ENCODE measurements at places on chromosomes 1 and 21.

DNA sequence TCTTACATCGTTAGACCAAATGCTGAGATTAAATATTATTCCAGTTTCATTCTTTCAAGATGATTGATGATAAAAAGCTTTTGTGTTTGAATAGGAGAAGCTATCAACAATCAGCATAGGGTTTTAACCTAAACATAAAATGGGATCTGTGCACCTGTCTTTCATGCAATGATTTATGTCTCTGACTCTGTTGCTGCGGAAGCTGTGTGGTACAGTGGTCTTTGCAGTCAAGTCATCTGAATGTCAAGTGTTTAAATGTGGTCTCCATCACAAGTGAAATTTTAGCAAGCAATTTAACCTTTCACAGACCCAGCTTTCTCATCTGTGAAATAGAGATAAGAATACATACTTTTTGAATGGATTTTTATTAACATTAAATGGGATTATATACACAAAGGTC, 107.2 kb downstream of the PLPPR5 start:
- DNase-seq = no peak

DNA sequence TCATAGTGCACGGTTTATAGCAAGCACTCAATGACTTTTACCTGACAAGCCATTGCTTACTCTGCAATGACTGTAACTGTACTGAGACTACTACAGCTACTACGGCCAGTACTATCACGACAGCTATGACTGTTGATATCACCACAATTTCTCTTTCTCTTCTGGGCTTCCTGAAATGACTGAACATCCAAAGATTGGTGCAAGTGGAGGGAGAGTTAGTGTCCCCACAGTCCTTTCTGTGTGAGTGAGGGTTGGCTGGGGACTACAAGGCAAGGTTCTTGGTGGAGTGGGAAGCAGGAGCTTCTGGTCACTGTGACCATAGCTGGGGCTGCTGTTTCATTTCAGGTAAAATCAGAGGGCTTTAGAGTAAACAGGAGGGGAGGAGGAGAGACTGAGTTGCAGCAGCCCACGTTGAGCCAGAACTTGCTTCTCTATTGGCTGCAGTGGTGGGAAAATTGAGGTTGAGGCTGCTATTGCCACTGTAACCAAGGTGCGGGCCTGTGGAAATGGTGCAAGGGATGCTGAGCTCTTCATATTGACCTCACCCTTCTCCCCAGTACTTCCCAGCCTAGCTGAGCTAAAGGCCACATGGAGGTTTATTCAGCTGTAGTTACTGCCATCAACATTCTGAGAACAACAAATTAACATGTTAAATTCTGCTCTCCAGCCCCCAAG, 14.1 kb upstream of the IL10 start:
- DNase-seq = no peak

DNA sequence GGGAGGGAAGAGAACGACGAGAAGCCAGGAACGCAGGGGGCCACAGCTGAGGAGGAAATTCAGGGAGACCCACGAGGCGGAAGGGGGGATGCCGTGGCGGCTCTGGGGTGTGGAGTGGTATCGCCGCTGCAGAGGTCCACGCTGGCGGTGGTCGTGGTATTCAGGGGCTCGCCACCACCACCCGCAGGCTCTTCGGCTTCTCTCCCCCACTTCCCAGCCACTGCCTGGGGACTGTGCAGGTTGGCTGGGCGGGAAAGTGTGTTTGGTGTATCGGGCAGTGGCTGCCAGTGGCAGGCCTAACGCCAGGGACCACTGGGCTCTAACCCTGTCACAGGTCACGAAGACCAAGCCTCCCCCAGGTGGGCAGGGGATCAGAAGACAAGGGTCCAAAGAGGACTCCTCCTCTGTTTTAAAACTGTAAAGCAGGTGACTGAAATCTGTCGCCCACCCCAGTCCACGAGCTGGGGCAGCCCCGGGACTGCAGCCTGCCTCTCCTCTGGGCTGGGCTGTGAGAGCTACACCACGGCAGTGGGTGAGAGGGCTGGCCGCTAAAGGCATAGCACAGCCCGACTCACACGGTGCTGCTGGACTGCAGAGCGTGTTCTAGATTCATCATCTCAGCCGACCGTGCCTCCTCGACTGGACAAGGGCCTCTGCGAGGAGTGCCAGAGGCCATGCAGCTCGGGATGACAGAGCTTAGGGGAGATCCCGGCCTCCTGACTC, 30.9 kb downstream of the SLC66A1 start:
- DNase-seq = no peak

DNA sequence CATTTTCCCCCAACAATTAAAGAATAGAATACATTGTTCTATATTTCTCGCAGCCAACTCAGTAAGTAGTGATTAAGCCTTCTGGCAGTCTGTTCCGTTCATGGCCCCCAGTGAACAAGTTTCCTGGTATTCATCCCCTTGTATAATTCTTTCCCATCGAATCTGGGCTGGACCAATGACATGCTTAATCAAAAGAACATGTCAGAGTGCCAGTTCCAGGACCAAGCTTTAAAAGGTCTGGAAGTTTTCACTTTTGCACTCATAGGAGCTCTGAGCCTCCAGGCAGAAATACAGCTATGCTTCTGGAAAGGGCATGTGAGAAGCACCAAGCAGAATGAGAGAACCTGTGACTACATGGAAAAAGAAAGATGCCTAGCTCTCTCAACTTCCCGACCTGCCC, 22.5 kb upstream of the DPYD start:
- peak; percentile 90 for DNase-seq

GRCh38 chr1:200710166-200710565, 28.5 kb upstream of the CAMSAP2 start:
- no peak for DNase-seq

DNA sequence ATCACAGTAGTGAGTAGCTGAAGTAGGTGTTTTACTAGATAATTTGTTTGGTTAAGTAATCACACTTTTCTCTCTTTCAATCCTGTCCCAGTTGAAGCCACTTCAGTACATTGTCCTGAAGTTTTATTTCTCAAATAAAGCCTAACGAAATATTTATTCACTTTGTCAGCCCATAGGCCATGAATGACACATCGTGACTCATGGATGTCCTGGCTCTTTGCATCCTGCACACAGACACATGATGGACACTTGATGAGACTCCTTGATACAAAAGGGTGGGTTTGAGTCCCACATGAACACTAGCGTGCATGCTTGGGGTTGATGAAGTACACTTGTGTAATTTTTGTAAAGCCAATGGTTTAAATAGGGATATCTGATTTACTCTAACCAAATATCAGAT, 22.7 kb upstream of the LAMC2 start:
- peak; percentile 68 for DNase-seq

GRCh38 chr21:44603911-44604310, 3.5 kb downstream of the KRTAP10-7 start:
- DNase-seq = no peak

DNA sequence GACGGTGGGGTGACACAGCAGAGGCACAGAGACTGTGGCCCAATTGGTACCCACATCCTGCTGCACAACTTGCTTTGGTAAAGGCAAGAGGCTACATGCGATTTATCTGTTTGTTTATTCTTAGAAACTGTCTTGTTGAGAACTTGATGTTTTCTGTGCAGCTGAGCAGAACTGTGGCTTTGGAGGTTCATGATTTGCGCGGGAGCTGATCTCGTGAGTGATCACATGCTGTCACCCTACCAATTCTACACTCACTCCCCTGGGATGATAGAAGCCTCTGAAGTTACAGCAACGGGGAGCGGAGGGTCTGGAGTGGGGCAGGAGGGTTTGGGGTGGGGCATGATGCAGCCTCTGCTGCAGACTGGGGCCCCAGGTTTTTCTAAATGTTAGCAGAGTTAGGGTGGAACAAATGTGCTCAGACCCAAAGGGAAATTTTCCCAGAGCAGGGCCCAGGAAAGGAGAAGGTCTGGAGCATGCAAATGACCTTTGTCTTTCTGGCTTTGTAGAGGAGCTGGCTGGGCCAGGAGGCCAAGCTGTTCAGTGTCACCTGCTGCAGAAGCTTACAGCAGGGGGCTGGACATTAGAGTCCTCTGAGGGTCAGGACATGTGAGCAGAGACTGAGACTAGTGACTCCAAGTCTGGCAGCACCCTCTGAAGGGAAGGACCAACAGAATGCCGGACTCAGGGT, 83.6 kb downstream of the GRIK3 start:
- DNase-seq = no peak

DNA sequence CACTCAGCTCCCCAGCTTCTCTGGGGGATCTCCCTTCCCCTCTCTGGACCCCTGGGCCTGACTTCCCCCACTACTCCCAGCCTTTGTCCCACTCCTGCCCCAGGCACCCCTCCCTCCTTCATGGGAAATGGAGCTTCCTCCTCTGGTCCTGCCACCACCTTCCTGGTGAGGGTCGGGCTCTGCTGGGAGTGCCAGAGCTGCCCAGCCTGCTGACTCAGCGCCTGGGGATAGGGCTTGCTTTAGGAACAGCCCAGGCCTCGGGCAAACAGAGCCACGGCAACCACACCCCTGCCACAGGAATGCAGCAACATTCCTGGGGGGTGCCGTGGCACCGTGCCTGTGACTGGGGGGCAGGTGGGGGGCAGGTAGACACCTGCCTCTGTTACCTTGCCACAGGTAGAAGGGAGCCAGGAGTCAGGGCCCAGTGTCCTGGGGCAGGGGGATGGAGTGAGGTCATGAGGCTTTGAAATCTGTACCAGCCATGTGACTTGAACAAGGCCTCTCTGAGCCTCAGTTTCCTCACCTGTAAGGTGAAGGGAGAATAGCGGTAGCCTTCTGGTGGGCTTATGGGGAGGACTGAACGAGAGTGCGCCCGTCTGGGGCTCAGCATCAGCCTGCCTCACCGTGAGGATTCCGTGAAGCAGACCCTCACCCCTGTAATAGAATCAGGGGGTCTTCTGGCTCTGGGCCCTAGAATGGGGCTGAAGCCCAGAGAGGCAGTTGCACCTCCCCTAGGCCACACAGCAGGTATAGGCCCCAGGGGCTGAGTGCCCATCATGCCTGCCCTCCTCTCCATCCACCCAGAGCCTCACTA, 17.8 kb upstream of the EPHA2 start:
- DNase-seq = peak; percentile 62

Data from dermis blood vessel endothelial cell (primary cell).